ENCODE measurements at places on chromosomes 16 and 17.

DNA sequence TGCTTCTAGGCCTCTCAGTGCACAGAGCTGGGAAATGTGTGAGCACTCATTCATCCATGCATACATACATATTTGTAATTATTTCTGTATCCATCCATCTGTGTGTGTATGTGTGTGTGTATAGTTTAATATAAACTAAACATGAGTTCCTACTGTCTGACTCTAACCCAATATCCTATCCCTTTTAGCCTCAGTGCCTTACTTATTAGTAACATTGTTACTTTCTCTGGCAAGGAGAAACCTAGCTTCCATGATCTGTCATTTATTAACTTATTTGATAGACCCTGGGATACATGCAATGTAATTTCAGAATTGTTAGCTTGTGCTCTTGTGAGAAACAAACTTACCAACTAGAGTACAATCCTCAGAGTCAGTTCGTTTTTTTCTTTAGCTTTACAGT is 59.0 kb upstream of the WSCD1 start:
- DNase-seq, result no peak

GRCh38 chr17:1487939-1488825 is 4.3 kb downstream of the MYO1C start:
- peak; percentile 94 for DNase-seq

DNA sequence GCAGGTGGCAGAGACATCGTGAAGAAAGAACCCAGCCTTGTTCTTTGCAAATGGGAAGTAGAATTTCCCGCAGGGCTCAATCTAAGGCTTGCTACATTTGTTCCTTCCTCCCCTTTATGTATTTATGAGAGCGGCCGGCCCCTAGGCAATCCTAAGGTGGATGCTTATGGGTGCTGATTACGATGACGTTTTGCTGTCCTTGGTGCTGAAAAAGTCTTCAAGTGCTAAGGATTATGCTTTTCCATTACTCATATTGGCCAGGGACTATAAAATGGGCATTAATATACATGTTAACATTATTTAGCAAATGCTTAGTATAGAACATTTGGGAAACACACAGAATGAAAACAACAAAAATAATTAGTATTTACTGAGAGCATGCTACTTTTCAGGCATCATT is 313.3 kb upstream of the XYLT1 start:
- DNase-seq, result no peak

- no peak for DNase-seq
Observed at GRCh38 chr17:9894231-9894630, 10.8 kb downstream of the RCVRN start.

DNA sequence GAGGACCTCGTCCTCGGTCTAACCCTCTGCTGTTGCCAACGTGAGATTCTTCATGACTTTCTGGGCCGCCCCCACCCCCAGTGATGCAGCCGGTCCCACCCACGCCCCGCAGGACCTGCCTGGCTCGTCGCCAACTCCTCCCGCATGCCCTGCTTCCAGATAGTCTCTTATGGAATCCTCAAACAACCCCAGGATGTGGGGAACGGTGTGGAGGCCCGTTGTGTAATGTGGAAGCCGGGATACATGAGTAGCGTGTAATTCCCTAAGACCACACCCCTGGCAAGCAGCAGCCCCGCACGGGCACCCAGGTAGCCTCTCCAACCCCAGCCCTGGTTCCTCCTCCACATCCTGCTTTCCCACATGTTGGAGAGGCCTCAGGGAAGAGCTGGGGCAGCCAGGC is 275.9 kb downstream of the C16orf95 start:
- DNase-seq, result no peak

DNA sequence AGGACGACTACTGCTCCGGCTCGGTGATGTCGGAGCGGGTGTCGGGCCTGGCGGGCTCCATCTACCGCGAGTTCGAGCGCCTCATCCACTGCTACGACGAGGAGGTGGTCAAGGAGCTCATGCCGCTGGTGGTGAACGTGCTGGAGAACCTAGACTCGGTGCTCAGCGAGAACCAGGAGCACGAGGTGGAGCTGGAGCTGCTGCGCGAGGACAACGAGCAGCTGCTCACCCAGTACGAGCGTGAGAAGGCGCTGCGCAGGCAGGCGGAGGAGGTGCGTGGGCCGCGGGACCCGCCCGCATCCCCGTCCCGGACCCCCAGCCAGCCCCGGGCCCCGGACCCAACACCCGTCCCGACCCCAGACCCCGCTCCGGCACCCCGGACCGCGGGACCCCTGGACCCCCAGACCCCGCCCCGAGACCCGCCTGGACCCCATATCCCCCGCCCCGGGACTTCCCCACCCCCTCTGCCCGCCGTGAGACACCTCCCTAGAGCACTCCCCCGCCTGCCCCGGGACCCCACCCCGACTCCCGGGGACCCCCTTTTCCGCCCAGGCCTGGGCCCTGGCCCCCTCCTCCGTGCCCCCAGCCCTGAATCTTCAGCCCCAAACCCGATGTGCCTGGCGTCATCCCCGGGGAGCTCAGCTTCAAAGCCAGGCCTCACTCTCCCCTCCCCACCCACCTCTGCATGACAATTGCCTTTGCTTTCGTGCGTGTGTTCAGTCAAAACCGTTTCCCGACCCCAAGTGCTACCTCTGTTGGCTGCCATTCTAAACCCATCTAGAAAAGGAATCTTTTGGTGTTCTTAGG is 594 bp downstream of the MAPK8IP3 start:
- DNase-seq, result no peak

DNA sequence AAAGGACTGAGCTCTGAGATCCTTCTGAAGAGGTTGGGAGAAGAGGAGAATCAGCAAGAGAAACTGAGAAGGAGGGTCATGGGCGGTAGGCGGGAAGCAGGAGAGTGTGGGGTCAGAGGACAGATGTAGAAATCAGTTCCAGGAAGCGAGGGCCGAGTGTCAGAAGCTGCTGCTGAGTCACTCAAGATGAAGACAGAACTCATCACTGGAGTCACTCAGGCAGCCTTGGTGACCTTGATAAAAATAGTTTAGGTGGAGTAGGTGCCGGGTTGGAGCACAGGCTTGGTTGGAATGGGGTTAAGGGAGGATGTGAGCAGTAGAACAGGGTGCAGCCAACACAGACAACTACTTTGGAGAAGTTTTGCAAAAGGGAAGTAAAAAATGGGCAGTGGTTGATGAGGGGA is 6.1 kb upstream of the ITGAM start:
- DNase-seq, result no peak

DNA sequence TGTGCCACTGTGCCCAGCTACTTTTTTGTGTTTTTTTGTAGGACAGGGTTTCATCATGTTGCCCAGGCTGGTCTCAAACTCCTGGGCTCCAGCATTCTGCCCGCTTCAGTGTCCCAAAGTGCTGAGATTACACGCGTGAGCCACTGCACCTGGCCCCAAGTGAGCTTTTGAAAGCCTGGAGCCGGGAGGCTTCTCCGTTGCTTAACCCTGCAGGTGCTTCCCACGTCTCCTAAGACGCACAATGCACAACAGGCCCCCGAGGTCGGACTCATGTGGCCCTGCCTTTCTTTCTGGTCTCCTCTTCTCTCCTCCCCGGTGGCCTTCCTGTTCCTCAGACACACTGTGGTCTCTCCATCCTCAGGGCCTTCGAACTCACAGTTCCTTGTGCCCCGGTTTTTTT is 12.5 kb downstream of the RABEP2 start:
- no peak for DNase-seq

DNA sequence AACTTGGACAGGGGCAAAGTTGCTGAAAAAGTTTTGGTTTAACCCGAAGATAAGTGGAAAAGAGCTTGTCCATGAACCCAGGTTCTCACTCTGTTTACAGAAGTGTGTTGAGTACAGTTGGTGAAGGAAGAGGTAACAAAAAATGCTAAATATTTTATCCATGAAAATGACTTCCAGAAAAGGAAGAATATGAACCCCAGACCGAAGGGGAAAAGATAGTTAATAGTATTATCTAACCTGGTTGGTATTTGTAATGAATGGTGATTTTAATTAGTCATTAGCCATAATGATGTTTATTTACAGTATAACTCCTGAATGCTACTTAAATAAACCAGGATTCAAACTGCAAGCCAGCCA is 574 bp upstream of the TMEM106A start:
- DNase-seq, result no peak

DNA sequence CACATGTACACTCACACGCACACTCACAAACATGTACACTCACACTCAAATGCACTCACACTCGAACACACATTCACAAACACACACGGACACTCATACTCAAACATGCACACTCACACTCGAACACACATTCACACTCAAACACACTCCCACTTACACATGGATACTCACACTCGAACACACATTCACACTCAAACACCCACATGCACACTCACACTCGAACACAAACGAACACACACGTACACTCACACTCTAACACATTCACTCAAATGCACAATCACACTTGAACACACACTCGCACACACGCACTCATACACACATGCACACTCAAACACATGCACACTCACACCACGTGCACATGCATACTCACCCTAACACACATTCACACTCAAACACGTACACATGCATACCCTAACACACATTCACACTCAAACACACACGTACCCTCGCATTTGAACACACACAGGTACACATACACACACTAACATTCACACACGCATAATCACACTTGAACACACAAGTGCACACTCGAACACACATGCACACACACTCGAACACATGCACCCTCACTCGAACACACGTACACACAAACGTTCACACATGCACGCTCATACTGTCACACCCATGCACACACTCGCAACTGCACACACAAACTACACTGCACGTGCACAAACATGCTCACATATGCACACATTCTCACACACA is 41.8 kb downstream of the CFAP20 start:
- no peak for DNase-seq

DNA sequence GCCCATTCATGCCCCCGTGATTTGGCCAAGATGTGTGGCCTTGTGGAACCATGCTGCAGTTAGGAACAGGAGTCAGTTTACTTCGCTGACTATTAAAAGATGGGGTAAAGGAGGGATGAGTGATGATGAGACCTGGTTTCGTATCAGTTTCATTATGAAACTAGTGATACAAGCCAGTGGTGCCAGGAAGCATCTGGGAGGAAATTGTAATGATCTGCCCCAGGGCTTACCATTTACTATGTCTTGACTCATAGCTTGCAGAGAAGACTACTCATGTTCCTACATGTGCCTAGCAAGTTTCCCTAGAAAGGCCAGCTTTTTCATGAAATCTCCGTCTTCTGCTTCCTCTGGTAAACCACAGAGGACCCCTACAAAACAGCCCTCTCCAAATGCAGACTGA is 23.2 kb downstream of the CDH3 start:
- DNase-seq, result no peak

GRCh38 chr16:11581678-11582077 is 5.0 kb downstream of the LITAF start:
- no peak for DNase-seq

DNA sequence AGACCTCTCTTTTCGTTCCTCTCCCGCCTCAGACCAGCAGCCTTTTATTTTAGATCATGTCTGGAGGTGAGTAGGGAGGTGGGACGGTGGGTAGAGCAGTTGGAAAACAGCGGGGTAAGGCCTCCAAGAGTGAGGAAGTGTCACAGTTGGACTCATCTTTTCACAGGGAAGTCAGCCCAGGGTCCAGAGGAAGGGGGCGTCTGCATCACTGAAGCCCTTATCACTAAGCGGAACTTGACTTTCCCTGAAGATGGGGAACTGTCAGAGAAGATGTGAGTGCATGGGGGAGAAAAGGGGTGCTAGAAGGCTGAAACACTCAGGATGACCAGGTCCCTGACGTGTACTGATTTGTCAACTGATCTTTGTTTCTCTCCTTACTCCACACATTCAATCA is 461 bp downstream of the LRRC46 start:
- DNase-seq, result no peak

DNA sequence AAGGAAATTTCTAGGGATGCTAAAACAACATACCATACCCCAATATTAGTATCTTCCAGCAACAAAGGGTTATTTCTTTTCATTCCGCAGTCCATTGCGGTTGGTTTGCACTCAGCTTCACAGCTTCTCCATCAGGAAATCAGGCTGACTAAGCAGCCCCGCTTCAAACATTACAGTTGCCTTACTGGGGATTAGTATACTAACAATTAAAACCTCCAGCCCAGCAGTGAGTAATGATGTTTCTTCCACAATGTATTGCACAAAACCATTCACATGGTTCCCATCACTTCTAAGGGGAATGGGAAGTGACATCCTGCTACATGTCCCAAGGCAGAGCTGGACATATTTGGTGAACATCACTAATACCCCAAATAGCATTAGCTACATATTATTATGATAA is 1384.9 kb downstream of the CDH8 start:
- no peak for DNase-seq

DNA sequence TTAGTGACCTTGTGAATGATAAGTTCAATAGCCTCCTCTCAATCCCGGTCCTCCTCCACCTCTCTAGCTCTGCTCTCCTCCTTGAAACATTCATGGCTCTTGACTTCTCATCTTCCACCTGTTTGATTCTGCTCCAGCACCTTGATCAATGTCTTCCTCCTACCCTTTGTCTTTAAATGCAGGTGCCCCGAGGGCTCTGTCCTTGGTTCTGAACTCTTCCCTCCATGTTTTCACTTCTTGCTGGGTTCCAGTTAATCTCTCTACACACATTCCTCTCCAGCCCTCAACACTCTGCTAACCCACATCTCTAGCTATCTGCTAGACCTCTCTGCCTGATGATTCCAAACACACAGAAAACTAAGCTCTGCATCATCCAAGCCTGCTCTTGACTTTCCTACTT is 13.4 kb downstream of the CD300E start:
- DNase-seq, result no peak

DNA sequence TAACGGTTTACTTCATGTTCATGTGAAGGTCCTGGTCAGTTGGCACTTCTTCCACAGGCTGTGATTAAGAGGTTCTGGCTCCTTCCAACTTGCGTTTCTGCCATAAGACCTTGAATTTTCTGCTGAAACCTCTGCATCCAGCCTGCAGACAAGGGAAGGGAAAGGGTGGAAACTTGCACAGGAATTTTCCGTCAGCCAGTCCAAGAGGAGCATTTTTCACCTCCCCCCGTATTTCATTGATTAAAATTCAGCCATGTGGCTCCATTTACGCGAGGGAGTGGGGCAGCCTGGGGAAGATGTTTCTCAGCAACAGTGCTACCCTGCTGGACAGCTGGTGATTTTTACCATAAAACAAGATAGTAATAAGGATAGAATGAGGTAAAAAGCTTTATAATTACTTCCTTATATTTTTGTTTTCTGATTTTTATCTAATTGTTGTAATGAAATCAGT is 101.5 kb upstream of the SMIM36 start:
- peak; percentile 63 for DNase-seq

- DNase-seq, result no peak
Observed at GRCh38 chr17:42908872-42909700, 8.5 kb downstream of the G6PC1 start.

- DNase-seq, result no peak
Observed at GRCh38 chr17:54971147-54971546, 2.6 kb downstream of the STXBP4 start.

GRCh38 chr17:41667280-41668041 is 21.2 kb upstream of the EIF1 start:
- peak; percentile 60 for DNase-seq

DNA sequence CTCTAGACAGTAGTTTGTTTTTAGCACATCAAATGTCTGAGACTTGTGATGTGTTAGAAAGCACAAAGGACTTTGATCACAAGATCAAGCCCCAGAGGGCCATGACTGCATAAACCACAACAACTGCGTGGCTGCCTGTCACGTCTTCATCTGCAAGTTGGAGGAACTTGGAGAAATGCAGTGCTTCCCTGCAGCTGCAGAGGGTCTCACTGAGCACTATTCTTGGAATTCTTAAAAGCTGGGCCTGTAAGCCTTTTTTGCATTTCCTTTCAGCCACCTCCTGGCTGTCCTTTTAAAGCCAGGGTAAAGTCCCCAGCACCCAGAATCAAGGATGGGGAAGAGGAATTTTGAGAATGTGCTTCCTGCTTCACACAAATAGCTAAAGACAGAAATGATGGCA is 431.3 kb downstream of the MAF start:
- no peak for DNase-seq
